Right renal pelvis (tissue), 4 donors: ENCODE measurements at places on chromosomes 16 and 17.

- DNase-seq = no peak
Observed at GRCh38 chr16:69119536-69119935, 12.9 kb downstream of the CHTF8 start.

- peak; percentile 23 for DNase-seq
Observed at GRCh38 chr16:18800775-18801144, 589 bp downstream of the ARL6IP1 start.

DNA sequence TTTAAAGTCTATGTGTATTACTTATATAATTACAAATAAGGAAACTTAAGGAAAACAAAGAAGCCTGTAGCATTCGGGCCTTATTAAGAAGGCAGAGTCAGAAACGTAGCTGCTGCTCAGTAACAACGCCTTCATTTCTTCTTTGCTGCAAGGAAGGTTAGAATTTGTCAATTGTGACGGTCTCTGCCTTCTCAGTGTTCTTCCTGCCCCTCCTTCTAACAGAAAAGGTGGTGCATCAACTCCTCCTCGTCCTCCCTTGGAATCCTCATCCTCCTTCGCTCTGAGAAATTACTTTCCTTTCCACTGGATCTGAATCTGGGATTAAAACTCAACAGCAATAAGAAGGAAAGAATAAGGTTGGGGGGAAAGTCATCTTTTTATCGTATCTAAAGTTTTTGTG lies 63.0 kb downstream of the VPS53 start:
- no peak for DNase-seq

- no peak for DNase-seq
Observed at GRCh38 chr17:39671651-39672521, 3.6 kb downstream of the PNMT start.

- no peak for DNase-seq
Observed at GRCh38 chr17:49382556-49382955, 20.5 kb upstream of the ZNF652 start.
